HEK293T (cell line): ENCODE measurements at places on chromosomes 12 and 14.

DNA sequence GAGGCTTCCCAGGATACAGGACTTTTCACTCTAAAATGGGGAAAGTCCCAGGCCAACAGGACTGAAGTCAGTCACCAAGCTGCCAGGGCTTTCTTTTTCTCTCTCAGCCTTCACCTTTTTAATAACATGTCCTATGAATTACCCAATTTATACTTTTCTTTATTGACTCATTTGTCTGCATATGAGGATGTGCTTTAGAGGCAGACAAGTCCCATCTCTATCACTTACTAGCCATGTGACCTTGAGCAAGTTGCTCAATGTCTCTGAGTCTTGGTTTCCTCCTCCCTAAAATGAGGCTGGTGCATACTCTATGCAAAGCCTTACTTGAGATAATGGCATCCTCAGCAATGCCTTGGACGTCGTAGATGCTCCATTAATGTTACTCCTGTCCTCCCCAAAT is 98.1 kb upstream of the TMPO start:
- no peak for DNase-seq

DNA sequence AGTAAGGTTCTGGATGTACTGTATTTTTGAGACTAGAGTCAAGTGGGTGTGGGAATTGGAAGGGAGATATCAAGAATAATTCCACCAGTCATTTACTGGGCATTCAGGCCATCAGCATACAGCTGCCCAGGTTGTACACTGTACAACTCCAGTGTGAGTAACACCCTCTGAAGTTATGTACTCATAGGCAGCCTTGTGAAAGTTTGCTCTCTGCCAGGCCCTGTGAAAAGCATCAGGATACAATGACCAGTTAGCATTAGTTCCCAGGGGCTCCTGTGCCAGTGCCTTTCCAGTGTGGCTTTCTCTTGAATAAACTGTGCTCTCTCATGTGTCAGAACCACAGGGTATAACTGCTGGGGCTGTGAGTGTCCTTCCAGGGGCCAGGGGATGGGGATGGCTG is 89.7 kb downstream of the LGMN start:
- DNase-seq, result no peak

DNA sequence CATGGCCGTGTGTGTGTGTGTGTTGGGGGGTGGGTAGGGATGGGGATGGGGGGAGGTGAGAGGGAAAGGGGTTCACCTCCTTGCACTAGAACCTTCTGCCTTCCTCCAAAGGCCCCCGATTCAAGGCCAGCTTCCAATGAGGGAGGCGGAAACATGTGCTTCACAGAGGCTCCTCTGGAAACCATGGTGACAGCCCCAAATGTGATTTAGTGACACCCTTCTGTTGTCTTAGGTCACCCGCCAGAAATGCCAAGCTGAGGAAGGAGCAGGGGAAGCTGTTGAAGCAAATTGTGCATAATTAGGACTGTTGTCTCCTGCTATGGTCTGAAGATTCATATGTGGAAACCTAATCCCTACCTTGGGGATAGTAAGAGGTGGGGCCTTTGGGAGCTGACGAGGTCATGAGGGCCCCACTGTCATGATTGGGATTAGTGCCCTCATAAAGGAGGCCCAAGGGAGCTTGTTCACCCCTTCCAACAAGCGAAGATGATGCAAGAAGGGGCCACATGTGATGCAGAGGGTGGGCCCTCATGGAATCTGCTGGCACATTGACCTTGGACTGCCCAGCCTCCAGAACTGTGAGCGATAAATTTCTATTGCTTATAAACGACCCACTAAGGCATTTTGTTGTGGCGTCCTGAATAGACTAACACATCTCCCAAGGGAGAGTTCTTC is 95.2 kb downstream of the AACS start:
- no peak for DNase-seq

GRCh38 chr12:117528538-117528937 is 167.1 kb upstream of the NOS1 start:
- no peak for DNase-seq

DNA sequence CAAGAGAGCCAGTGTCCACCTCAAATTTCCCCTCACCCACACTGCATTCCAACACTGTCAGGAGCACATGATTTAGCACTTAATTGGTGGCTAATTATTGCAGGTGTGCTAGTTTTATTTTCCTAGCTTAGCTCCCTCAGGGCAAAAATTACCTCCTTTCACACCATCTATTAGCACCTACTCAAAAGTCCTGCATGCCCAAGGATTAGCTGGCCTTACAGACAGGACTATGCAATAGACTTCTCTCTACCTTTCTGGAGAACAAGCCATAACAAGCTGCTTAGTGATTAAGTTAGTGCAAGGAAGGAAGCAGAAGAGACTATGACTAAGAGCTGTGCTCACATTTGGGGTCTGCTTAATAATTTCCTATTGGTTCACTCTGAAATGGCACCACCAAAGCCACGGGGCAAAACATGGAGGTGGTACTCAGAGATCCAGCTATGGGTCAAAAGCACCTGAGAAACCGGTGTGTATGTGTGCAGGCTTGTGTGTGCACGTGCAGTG is 69.5 kb downstream of the STON2 start:
- DNase-seq, result no peak

GRCh38 chr14:97695456-97695981 is 898.3 kb downstream of the VRK1 start:
- DNase-seq, result no peak

DNA sequence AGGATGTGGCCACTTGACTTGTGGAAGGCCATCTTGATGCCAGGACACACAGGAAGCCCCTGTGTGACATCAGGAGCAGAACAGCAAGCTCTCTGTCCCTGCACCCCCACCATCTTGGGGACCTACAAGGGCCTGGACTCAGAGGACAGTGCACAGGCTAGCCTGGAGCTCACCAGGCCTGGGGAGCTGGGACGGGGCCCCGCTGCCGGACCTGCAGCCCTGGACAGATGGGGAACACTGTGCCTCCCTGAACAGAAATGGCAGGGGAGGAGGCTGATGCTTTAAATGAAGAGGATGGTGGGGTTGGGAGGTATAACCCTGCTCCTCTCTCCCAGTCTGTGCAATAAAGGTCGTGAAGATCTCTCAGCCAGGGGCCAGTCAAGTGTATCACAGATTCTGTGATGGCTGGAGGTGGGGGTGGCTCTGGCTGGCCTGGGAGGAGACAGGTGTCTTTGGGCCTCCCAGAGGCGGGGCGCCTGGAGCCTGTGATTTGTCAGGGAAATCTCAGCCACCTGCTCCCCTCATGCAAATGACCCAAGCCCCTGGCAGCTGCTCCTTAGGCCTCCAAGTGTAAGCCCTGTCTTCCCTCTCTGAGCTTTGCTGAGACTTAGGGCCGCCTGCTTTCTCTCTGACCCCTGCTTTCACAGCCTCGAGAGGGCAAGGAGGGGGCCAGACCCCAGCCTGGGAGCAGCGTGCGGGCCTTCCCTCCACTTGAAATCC is 1.1 kb upstream of the GNB3 start:
- DNase-seq, result no peak

- no peak for DNase-seq
Measured at GRCh38 chr12:78385541-78385940, 479.0 kb upstream of the SYT1 start.

DNA sequence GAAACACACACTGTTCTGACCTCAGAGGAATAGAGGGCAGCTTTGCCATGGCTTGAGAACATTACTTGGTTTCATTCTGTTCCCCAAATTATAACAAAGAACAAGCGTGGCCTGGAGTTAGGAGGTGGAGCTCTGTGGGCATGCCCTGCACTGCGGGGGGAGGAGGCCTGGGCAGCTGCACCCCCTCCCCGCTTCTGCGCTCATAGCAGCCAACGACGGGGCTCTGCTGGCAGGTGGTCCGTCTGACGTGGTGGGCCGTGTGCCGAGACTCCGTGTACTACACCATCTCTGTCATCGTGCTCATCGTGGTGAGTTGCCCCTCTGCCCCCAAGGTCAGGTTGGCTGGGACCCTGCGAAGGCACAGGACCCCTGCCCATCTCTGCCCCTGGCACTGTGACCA is 70.4 kb upstream of the RIN3 start:
- DNase-seq, result no peak

GRCh38 chr14:70847406-70848090 is 38.2 kb upstream of the MAP3K9 start:
- no peak for DNase-seq

DNA sequence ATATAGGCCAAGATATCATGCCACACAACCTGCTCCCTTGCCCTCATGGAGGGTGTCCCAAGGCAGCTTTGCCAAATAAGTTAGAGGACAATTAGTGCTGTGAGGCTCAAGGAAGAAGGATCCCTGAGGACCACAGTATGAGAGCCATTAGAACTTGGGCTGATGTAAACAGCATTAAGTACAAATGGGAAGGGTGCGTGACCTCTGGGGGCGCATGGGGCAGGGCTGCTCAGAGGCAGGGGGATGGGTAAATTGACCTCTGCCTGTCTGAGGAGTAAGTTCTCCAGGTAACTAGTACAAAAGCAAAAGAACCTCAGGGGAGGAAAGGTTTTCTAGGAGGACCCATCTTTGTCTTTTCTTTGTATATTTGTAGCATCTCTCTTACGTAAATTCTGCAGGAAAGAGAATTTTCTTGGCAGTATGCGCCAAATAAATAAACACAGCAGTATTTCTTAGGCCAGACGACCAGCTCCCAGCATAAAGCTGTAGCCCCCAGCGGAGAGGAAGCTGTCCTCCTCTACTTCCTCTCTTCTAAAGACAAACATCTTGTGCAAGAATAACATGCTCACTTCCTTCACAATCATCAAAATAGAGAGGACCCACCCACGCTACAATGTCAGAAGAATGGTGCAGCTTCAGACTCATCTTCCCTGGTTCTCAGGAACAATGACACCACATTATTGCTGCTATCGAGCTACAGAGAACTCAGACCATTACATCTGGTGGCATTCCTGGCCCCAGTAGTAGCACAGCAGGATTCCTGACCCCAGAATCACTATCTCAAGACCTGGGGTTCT is 16.4 kb upstream of the VWF start:
- no peak for DNase-seq

DNA sequence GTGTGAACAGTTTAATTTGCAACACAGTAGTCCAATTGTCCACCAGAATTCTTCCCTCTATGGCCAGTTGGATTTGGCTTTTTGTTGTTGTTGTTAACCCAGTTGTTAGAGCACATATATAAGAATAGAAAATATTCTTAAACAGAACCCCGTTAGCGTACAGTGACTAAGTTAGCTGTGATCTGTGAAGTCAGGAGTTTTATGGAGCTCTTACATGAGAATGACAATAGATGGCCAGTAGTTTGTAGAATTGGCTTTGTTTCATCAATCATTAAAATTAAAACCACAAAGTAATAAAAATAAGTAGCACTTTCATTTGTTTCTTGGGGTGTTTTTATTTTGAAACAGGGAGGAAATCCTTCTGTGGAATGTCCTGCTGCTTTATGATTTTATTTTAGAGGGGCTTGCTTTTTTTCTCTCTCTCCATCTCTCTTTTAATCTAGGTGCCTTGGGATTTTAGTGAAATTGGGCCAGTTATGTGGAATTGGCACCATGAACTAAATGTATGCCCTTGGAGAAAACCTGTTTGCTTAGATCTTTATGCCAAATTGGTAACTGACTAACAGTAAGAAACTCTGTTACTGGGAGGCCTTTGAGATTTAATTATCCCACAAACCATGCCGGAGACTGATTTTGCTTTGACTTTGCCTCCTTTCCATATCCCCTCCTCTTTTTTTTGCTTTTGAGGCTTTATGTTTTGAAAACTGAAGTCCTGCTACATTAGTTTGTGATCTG is 22.9 kb downstream of the FBXW8 start:
- DNase-seq, result no peak

- no peak for DNase-seq
Measured at GRCh38 chr12:126419131-126419530, 1353.9 kb downstream of the AACS start.

GRCh38 chr14:75176142-75176820 is at the start of gene TMED10:
Gene TMED10, minus strand, starts transcription at chr14:75176612. Its CDS starts 33 bp downstream, at chr14:75176579.
- peak; percentile 77 for DNase-seq

GRCh38 chr14:78363008-78363407 is 192.8 kb downstream of the NRXN3 start:
- DNase-seq, result no peak

GRCh38 chr14:97791906-97792305 is 994.7 kb downstream of the VRK1 start:
- no peak for DNase-seq

DNA sequence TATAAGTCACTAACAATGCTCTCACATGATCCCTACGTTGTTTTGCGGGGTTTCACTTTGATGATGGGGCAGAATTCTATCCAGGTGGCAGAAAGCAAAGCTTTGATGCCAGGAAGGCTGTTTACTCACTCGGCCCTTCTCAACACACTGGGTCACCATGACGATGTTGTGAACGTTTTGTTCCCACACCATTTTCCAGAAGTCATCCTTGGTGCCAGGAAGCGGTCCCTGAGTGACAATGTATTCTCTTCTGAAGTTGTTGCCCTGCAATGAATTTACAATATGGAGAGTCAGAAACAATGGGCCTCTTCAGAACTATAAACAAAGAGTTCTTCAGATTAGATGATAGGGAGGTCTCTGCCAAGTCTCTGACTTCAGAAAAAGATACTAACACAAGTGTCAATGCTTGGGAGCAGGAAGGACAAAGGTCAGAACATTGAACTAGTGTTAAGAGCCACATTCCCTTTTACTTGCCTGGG is 101.3 kb downstream of the PTPRB start:
- DNase-seq, result no peak

- DNase-seq, result no peak
Measured at GRCh38 chr12:40254455-40255085, 29.8 kb downstream of the LRRK2 start.

GRCh38 chr12:1845886-1846285 is 25.5 kb downstream of the LRTM2 start:
- DNase-seq, result no peak

- DNase-seq, result no peak
Measured at GRCh38 chr12:56955631-56956256, 1.7 kb downstream of the RDH16 start.

DNA sequence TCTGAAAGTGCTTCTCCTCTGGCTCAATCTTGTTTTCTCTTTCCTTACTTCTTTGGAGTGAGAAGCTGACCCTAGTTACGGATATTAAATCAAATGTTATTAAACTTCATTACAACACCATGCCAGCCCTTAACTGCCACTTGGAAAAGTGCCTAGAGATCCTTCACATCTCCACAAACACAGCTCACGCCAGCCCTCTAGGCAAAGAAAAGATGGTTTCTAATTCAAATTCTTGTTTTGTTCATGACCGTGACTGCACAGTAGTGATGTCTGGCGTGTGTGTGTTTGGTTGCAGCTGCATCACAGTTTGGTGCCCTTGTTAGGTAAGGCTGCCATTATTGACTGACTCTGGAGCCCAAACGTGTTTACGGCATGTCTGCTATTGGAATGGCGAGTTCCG is 113.0 kb downstream of the BEGAIN start:
- DNase-seq, result no peak

- DNase-seq, result no peak
Measured at GRCh38 chr14:87331991-87332390, 661.0 kb downstream of the GALC start.

DNA sequence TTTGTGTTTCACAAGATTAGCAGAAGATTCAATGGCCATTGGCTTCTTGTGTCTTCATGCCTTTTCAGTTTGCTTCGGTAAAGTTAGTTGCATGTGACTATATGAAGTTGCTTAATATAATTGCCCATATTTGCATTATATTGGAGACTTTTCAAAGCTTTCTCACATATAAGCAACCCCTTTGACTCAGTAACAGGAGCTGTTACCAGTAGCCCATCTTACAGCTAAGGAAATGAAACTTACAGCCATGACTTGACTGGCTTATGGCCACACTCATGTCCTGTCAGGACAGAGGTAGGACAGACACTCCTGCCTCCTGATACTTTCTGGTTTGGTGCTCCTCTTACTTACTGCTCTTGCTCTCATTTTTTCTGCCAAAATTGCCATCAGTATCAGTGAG is 1082.1 kb downstream of the BCL11B start:
- no peak for DNase-seq
